RPMI8226 (cell line): ENCODE measurements at places on chromosomes 16 and 17.

- DNase-seq: no peak
These were observed 35.5 kb upstream of the PSMD7 start for GRCh38 chr16:74261068-74261467.

- DNase-seq: no peak
These were observed 57.9 kb downstream of the AKAP1 start for GRCh38 chr17:57142925-57143324.

DNA sequence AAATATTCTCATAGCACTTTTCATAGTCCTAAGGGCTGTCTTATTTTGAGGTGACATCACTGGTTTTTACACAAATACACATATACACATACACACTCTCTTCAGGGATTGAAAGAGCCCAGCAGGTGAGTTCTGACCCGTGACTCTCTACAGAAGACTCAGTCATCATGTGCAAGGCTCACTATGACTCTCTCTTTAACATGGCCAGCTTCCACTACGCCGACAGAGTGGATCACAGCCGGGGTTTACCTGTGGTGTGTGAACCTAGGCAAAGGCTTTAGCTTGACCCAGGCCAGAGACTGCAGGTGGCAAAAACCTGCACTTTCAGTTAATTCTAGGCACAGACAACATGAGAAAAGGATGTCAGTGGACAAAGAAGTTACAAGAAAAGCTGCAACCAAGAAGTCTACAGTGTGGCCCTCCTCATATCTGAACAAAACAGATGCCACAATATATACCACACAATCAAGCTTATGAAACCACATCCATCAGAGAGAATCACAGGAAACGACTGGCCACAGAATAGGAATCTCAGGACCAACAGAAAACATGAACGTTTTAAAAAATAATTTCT lies 56.5 kb downstream of the CYTH1 start:
- peak; percentile 67 for DNase-seq

DNA sequence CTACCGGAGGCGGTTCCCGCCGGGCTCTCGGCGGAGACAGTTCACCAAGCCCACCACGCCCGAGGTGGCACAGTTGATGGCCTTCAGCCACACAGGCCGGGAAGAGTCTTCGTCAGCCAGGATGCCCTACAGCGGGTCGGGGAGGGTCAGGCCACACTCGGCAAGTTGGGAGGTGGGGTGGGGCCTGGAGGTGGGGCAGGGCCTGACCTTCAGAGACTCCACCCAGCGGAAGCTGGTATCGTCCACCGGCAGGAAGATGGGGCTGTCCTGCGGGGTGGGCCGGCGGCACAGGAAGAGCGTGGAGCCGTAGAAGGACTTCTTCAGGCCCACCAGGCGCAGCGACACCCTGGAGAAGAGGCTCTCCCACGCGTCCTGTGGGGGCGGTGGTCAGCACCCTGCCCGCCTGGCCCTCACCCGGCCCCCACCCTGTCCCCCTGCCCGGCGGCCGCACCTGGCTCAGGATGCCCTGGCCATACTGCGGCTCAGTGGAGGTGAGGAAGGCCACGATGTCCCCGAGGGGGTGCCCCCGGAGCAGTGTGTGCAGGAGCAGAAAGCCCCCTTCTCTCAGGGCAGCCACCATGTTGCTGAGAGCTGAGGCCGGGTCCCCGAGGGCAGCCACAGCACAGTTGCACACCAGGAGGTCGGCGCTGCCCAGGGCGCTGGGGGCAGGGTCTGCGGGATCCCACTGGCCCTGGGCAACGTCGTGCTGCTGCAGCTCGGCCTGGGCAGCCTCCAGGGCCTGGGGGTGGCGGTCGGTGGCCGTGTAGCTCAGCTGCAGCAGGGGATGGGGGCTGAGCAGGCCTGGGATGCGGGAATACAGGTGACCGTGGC lies 12.8 kb downstream of the FASN start:
- DNase-seq: no peak

DNA sequence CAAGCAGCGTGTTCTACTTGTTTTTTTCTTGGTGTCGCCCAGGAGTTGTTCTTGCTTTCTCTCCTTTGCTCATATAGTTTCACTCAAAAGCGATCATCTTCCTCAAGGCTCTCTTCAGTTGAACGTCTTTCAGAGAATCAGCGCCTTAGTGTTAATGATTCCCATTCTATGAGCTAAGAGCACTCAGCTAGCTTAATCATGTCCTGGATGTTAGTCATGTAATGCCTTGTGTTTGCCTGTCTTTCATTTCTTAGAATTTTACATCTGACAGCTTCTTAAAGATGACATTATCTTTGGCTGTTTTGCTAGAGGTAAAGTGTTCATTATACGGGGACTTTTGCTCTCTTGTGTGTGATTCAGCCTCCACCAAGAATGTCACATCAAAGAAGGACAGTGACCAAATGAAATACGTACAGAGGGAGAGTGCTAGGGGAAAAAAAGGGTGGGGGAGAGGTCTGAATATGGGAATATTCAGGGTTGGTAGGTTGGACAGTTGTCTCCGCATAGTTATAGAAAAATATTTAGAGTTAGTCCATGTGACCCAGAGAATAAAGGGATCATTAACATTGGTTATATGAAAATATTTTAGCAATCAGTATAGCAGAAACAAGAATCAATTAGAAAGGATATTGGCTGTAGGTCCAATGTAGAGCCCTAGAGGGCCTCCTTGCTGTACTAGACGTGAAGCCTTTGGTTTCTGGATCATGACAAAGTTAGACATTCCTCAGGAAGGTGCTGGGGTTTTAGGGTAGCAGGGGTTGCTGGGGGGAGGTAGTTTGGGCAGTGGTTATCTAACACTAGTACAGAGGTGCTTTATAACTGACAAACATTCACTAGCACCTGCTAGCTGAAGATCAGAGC lies 31.9 kb upstream of the ANKFN1 start:
- DNase-seq: no peak

DNA sequence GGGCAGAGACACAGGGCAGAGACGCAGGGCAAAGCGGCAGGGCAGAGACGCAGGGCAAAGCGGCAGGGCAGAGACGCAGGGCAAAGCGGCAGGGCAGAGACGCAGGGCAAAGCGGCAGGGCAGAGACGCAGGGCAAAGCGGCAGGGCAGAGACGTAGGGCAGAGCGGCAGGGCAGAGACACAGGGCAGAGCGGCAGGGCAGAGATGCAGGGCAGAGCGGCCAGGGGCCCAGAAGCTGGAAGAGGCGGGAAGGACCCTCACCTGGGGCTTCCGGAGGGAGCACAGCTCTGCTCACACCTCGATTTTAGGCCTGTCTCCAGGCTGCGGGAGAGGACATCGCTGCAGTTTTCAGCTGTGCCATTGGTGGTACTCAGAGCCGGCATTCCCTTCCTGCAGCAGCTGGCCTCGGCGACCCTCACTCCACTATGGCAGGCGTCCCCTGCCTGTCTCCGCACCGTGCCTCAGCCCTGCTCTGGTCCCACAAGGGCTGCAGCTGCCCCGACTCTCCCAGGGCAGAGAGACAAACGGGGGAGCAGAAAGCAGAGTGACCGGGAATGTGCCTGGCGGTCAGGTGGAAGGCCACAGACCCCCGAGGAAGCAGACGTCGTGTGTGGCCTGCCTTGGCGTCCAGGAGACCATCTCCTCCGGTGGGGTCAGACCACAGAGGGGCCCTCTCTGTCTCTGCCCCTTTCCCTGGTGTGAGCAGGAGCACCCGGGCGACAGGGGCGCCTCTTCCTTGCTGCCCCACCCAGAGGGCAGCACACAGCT lies 29.9 kb downstream of the SOX8 start:
- no peak for DNase-seq

DNA sequence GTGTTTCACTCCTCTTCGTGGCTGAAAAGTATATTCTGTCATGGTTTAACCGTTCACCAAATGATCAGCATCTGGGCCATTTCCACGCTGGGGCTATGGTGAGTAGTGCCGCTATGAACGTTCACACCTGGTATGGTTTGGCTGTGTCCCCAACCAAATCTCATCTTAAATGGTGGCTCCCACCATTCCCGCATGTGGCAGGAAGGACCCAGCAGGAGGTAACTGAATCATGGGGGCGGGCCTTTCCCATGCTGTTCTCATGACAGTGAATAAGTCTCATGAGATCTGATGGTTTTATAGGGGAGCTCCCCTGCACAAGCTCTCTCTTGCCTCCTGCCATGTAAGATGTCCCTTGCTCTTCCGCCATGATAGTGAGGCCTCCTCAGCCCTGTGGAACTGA lies 45.7 kb upstream of the ZNF469 start:
- no peak for DNase-seq

GRCh38 chr16:12612598-12613101 lies 191.0 kb downstream of the CPPED1 start:
- peak; percentile 42 for DNase-seq

- no peak for DNase-seq
These were observed 5.4 kb upstream of the CRYBA1 start for GRCh38 chr17:29240968-29241963.

- peak; percentile 31 for DNase-seq
These were observed 38.4 kb downstream of the TNFRSF13B start for GRCh38 chr17:16933317-16934132.

DNA sequence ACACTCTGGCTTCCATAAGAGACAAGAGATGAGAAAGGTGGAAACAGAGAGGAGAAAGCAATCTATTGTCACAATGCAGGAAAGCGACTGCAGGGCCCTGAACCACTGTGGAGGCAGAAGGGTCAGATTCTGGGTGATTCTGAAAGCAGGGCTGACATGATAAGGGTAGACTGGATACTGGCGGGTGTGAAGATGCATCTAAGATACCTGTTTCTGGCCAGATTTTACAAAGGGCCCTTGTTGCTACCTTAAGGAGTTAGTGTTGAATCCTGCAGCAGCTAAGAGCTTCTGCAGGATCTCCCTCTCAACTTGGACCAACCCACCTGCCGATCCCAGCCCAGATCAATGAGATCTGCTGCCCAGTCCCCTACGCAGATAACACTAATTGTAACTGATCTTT lies 6.1 kb upstream of the MEFV start:
- no peak for DNase-seq

- no peak for DNase-seq
These were observed 215.7 kb upstream of the FOXF1 start for GRCh38 chr16:86294535-86295196.

DNA sequence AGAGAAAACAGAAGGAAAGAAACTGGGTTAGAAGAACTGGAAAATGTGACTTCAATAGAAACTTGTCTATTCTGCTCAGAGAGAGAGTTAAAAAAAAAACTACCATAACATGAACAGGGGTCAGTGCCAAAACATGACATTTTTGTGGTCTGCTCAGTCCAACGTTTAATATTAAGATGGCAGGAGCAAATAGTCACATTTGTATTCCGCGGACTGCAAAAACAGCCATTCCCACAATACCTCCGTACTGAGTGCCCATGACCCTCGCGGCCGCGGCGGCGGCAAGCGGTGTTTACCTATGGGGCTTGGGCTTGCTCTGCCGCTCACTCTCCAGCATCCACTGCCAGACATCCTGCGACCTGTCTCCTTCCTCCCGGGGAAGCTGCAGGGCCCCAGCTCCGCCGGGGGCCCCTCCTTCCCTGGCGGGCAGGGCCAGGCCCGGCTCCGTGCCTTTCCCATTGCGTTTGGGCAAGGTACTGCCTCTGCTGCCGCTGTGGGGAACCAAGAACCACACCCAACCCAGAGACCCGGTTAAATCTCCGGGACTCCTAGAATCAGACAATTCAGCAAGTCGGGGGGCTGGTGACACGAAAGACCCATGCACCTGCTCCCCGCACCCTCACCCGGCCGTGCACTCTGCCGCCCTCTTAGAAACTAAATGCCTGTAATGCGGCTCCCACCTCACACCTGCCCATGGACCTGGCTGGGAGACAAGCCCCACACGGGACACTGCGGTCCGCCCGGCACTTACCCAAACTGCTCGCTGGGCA lies 24.7 kb downstream of the AXIN2 start:
- no peak for DNase-seq

DNA sequence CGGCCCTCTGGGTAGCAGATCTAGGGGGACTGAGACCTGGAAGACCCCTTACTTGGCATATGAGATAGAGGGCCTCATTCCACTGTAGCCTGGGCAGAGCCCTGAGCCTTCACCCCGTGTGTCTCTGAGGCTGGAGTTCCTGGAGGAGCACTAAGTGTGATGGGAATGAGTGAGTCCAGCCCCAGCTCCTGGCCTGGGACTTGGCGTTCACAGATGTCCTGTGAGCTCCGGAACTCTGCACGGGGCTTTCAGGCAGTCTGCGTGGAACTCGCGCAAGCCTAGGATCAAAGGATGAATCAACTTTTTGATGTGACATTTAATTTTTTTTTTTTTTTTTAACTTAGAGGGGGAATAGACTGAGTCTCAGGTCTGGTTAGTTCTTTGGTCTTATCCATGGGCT lies 1.8 kb downstream of the NKD1 start:
- DNase-seq: no peak

DNA sequence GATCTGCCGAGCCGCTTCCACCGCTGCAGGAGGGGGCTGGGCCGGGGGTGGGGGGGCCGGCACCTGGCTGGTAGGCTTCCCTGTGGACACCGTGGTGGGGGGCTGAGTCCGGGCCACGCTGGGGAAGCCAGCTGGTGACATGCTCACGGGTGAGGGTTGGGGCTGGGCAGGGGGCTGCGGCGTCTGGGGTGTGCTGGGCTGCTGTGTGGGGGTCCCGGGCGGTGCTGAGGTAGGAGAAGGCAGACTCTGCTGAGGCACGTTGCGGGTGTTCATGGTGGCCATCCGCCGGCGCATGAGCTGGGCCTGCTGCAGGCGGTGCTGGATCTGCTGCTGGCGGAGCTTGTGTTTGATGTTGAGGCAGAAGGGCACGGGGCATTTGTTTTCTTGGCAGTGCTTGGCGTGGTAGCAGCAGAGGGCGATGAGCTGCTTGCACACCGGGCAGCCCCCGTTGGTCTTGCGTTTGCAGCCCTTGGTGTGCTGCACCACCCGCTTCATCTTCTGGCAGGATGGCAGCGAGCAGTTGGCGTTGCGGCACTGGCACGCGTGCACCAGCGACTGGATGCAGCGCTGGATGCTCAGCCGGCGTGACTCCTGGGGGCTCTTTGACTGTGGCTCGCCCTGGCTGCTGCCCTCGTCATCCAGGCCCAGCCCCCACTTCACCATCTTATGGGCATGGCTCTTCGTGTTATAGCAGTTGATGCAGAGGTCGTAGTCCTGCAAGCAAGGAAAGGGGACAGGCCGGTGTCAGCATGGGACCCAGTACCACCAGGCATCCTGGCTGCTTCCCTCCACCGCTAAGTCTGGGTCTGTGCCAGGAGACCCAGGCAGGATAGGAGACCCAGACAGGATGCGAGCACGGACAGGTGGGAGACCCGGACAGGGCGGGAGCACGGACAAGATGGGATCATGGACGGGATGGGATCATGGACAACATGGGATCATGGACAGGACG lies 12.1 kb upstream of the TRAP1 start:
- no peak for DNase-seq
